Stimulated activated CD4-positive, alpha-beta T cell treated with anti-CD3 and anti-CD28 coated beads, TNF-alpha, amount 100 ng/mL, for 24 hours (primary cell): ENCODE measurements at places on chromosomes 2 and 18.

GRCh38 chr2:70767079-70767698, 811 bp downstream of the ADD2 start:
- DNase-seq = peak; percentile 5

GRCh38 chr2:235935773-235936172, 232.4 kb downstream of the GBX2 start:
- no peak for DNase-seq

- DNase-seq = no peak
Measured at GRCh38 chr2:40451918-40452605, at the start of gene SLC8A1. Gene SLC8A1, minus strand, starts transcription at chr2:40452090.

DNA sequence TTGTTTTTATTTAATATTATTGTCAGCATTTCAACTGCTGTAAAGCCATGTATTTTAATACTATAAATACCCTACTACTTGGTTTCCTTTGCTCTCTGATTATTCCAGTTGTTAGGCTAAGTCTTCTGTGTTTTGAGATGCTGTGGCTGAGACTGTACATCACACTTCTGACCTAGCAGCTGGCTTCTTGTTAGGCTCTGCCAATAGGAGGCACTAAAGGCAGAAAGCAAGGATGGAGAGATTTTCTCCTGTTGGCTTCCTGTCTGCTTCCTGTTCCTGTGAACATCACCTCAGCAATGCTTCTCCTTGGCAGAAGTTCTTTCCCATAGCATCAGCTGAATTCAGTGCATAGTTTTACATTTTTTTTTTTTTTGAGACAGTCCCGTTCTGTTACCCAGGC, 68.3 kb upstream of the YPEL5 start:
- DNase-seq = no peak

- peak; percentile 55 for DNase-seq
Measured at GRCh38 chr2:237434866-237435311, 20.9 kb upstream of the COL6A3 start.

GRCh38 chr2:231765496-231765929, 15.6 kb downstream of the PDE6D start:
- no peak for DNase-seq

DNA sequence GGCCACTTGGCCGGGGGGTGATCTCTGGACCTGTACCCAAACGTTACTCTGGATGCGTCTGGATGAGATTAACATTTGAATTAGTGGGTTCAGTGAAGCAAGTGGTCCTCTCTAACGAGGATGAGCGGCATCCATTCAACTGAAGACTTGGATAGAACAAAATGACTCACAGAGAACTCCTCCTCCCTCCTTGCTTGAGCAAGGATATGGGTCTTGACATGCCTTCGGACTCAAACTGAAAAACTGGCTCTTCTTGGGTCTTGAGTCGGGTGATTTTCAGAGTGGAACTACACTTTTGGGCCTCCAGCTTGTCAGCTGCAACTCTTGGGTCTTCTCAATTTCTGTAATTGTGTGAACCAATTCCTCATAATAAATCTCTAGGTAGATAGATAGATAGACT, 47.2 kb downstream of the NETO1 start:
- DNase-seq = no peak

DNA sequence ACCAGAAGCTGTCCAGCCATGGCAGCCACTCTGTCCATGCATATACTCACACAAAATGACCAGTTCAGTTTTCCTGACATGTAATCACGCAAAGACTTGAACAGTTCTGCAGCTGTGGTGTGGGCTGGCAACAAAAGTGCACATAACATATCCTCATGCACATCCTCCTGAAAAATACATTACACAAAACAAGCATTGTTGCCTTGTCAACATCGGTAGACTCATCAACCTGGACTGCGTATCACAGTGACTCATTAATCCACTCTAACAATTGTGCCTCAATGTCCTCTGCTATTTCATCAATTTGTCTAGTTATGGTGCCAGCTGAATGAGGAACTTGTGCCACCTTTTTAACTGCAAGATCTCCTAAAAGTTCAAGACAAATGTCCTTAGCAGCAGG, 19.5 kb downstream of the RBKS start:
- no peak for DNase-seq

- no peak for DNase-seq
Measured at GRCh38 chr18:12011199-12011956, 30.1 kb downstream of the IMPA2 start.

DNA sequence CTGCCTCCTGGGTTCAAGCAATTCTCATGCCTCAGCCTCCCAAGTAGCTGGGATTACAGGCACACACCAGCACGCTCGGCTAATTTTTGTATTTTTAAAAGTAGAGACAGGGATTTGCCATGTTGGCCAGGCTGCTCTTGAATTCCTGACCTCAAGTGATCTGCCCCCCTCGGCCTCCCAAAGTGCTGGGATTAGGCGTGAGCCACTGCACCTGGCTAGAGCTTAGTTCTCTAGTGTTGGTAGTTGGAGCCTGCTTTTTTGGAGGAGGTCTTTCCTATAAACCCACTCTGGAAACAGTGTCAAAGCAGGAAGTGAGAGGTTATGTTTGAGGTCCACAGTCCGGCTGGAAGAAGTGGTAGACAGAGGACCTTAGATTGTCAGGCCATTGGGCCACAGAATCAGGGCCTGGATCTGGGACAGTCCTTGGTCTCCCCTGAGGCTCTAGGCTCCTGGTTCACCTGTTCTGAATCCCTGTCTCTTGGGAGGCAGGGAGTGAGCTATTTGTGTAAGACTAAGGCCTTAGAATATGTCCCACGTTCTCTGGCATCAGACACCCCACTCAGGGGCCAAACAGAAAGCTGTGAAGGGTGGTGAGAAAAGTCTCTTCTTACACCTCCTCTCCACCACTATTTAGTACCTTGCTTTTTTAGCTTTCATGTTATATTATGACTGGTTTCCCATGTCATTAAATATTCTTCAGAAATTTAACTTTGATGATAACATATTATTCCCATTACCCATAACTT, 34.5 kb downstream of the PCBP1 start:
- no peak for DNase-seq
